GM12878 (cell line): ENCODE measurements at places on chromosomes 12 and 14. TPM values are rescaled to one million over a fixed set of nuclear protein-coding genes. Genes with fewer than 3 reads are reported as not detected.

GPR84 gene
- 3.7 and 4.0 TPM in 2 replicates for total RNA-seq

RNU6-7 gene
- total RNA-seq = not detected in 2 replicates

- no peak for DNase-seq
Measured at GRCh38 chr14:71011479-71011878, 104.2 kb downstream of the PCNX1 start.

- DNase-seq = no peak
Measured at GRCh38 chr14:91253795-91254323, 9.4 kb upstream of the GPR68 start.

PTPRR gene
- 0.15 and 0.27 TPM in 2 replicates for total RNA-seq

- DNase-seq = no peak
Measured at GRCh38 chr14:94748667-94749347, 21.1 kb downstream of the GSC start.

DNA sequence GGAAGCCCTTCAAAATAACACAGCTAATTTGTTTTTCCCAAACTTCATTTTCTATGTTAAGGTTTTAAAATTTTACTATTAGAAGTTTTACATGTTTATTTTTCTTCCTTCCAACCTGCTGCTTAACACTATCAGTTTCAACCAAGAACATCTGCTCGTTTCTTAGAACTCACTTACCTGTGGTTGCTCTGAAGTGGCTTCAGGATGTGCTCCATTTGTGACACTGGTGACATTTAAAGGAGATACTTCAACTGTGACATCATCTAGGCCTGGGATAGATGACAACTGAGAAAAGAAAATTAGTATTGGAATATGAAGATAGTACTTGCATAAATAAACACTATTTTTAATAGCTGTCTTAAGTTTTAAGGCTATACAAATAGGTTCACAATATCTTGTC lies 17.9 kb downstream of the WASHC3 start:
- no peak for DNase-seq

DNA sequence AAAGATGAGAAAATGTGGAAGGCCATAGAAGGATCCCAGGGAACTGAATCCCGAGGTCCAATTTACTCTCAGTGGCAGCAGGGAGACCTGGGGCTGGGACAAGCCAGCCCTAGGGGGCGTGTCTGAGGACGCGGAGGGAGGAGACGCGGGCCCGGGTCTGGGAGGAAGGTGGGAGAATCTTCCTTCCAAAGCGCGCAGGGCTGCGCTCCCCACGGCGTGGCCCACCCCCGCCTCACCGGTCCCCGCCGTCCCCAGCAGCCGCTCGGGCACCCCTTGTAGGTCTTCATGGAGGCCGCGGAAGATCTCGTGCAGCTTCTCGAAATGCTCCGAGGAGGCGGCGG lies 323 bp downstream of the VTI1B start:
- no peak for DNase-seq

CIDEB gene
- total RNA-seq = 5.1 and 5.5 TPM in 2 replicates

- no peak for DNase-seq
Measured at GRCh38 chr14:31045501-31046080, 19.4 kb upstream of the STRN3 start.

SPRING1 gene
- 25.7 and 26.6 TPM in 2 replicates for total RNA-seq
